AML-193 (cell line): ENCODE measurements at places on chromosomes 3 and 15.

- DNase-seq = no peak
These were observed 150.8 kb downstream of the MEGF11 start for GRCh38 chr15:66102563-66103292.

- DNase-seq = no peak
These were observed 92.4 kb upstream of the HES1 start for GRCh38 chr3:194043516-194043915.

- DNase-seq = no peak
These were observed 45.6 kb downstream of the CCDC12 start for GRCh38 chr3:46930945-46931403.

DNA sequence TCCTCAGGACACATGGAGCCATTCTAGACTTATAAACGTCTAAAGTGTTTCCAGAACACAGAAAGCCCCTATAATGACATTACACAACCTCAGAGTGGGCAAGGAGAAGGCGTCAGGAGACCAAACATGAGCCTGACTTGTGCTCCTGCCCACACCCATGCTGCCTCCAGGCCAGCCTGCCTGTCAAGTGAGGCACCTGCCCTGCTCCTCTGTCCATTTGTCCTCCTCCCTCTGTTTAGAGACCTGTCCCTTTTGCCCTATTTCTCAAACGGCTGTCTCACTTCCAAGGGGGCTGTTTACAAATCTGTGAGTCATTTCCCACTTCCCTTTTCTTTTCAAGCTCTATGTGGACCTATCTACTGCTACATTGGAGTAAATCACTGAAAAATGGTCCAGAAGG lies 21.0 kb downstream of the ZDHHC3 start:
- peak; percentile 91 for DNase-seq

- no peak for DNase-seq
These were observed 325.6 kb upstream of the ICE2 start for GRCh38 chr15:60804551-60804950.

GRCh38 chr3:141875893-141876380 lies 506 bp upstream of the ATP1B3 start:
- DNase-seq = peak; percentile 77
